ENCODE measurements at places on chromosomes 12 and 14.
A peak's percentile ranks its signal among the peaks of the same experiment; 100 is the strongest.

- DNase-seq: no peak
Observed at GRCh38 chr14:75044752-75045151, 6.5 kb downstream of the MLH3 start.

GRCh38 chr12:124633365-124634362 is 66.3 kb upstream of the NCOR2 start:
- DNase-seq: peak; percentile 57

DNA sequence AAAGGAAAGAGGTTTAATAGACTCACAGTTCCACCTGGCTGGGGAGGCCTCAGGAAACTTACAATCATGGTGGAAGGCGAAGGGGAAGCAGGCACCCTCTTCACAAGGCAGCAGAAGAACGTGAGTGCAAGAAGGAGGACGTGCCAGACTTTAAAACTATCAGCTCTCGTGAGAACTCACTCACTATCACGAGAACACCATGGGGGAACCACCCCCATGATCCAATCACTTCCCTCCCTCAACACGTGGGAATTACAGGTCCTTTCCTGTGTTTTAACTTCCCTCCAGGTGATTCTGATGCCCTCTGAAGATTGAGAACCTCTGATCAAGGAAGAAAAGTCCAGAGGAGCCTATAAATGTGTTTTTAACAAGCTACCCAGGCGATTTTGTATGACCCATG is 358.7 kb downstream of the MED13L start:
- DNase-seq: no peak

DNA sequence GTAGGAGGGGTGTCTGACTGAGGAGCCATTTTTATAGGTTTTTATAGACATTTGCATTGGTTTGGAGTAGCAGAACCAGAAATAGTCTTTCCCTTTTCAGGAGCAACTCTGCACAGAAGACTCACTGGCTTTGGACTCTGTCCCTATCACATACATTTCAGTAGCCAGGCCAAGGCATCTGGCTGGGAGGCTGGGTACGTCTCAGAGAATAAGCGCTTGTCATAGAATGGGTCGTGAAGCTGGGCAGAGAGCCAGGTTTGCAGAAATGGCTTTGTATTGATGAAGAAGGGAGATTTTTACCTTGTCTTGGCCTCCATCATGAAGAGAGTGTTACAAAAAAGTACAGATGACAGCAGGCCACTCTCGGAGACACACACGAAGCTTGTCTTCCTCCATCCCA is 98.6 kb downstream of the CACNA1C start:
- DNase-seq: no peak

DNA sequence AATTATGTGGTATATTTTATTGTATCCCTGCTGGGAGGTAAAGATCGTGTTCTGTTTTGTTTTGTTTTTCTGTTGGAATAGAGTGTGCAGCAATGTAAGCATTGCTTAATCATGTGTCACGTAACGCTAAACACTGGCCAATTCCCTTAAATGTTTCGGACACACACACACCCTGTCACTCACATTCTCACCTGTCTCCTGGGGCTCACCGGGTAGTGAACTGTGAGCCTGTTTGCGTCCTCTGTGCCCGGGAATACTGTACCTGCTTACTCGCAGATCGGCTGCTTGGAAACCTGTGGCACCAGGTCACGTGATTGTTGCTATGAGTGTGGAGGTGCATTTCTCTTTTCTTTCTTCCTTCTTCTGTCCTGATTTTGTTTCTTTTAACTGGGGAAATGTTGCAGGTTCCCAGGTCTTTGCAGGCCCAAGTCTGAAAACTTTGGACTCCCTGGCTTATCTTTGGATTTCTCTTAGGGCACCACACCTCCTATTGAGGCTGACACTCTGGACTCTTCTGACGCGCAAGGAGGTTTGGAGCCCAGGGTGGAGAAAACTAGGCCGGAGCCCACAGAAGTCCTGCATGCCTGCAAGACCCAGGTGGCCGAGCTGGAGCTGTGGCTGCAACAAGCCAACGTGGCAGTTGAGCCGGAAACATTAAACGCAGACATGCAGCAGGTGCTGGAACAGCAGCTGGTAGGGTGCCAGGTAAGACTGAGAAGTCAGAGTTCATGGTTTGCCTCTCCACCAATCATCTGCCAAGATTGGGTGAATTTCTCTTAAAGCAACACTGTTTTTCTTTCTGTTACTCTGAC is 181.1 kb downstream of the ESR2 start:
- DNase-seq: no peak

DNA sequence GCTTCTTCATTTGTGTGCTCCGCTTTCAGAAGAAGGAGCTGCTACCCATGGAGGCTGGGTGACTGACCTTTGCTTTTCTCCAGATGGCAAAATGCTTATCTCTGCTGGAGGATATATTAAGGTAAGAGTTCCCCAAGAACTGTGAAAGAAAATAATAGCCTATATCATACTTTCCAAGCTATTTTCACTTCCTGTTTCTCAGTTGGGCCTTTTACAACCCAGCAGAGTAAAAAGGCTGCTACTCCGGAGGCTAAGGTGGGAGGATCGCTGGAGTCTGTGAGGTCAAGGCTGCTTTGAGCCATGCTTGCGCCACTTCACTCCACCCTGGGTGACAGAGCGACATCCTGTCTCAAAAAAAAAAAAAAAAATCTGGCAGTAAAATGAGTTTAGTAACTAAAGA is 82.1 kb downstream of the APAF1 start:
- no peak for DNase-seq

Data from HCT116 (cell line).